ENCODE measurements at places on chromosomes 11 and 22.
A peak's percentile ranks its signal among the peaks of the same experiment; 100 is the strongest.

GRCh38 chr11:93329936-93330445, 551 bp upstream of the DEUP1 start:
- H3K27me3 ChIP-seq, result no peaks in the 10 kb centered on the region
- DNase-seq, result no peak
- no peak overlapping the region for H3K27ac ChIP-seq
- H3K36me3 ChIP-seq, result no peaks in the 10 kb centered on the region

- H3K27me3 ChIP-seq, result no peaks in the 10 kb centered on the region
- H3K36me3 ChIP-seq, result peaks cover 9% of the 10 kb centered on the region
- H3K27ac ChIP-seq, result peak overlapping the region; percentile 62
Observed at GRCh38 chr22:45318168-45318557, 8.4 kb downstream of the FAM118A start.

GRCh38 chr11:47377571-47378009, 757 bp downstream of the SPI1 start:
- no peaks in the 10 kb centered on the region for H3K36me3 ChIP-seq
- no peak for DNase-seq
- no peaks in the 10 kb centered on the region for H3K27me3 ChIP-seq
- no peak overlapping the region for H3K27ac ChIP-seq

GRCh38 chr11:109303342-109303741, 118.6 kb upstream of the C11orf87 start:
- no peaks in the 10 kb centered on the region for H3K27me3 ChIP-seq
- H3K36me3 ChIP-seq, result no peaks in the 10 kb centered on the region
- no peak overlapping the region for H3K27ac ChIP-seq
- H3K4me3 ChIP-seq, result no peak overlapping the region
- no peak for DNase-seq
- no peaks in the 10 kb centered on the region for H3K4me1 ChIP-seq

DNA sequence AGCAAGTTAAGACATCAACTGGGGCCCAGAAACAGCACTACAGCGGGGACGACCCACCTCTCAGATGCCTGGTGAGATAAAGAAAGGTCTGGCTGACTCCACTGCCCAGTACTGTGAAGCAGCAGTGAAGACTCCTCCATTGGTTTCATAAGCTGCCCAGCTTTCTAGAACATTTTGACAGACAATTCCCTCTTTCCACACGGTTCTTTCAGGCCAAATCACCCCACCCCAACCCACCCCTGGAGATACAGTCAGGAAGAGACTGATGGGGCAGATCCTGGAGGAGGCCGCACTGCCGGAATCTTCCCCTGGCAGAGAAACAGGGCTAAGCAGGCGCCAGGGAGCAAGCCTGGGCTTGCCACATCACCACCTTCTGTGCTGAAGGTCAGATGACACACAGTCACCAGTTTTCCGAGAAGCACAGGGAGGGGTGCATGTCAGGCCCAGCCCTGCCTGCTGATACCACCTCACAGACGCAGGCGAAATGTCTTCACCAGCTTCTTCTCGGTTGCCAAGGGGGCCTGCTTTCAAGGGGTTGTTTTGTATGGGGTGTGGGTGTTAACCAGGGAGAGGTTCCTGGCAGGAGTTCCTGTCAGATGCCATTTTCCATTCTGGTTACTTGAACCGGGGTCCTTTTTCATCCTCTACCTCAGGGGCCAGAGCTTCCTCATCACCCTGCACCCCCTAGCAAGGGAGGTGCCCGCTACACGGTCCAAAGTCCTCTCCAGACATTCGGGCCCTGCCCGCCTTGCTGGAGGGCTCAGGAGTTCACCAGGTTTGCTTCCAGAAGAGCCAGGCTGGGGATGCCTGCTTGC, 1.4 kb upstream of the NEAT1 start:
- peaks cover 70% of the 10 kb centered on the region for H3K4me1 ChIP-seq
- peak overlapping the region; percentile 99 for H3K27ac ChIP-seq
- no peaks in the 10 kb centered on the region for H3K27me3 ChIP-seq
- peak overlapping the region; percentile 79 for H3K4me3 ChIP-seq

DNA sequence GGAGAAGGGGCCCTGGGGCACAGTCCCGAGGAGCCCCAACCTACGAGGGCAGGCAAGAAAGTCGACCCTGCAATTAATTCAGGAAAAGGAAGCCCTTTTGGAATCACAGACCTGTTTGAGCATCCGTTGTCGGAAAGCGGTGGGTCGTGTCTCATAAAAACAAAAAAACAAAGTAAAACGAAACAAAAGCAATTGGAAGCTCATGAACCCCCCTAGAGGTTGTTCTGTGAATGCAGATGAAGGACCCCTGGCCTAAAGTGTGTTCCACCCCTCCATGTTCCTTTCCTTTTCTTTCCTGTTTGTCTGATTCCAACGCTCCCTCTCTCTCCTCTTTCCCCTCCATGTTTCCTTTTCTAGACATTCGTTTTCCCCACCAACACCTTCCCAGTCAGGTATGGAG, 203.7 kb downstream of the GRIK4 start:
- H3K4me1 ChIP-seq, result peaks cover 6% of the 10 kb centered on the region
- H3K27me3 ChIP-seq, result peaks cover 16% of the 10 kb centered on the region
- H3K4me3 ChIP-seq, result peak overlapping the region; percentile 52

- no peak overlapping the region for H3K4me3 ChIP-seq
- H3K4me1 ChIP-seq, result no peaks in the 10 kb centered on the region
- no peaks in the 10 kb centered on the region for H3K36me3 ChIP-seq
- no peaks in the 10 kb centered on the region for H3K27me3 ChIP-seq
Observed at GRCh38 chr11:131549099-131549498, 178.7 kb downstream of the NTM start.

DNA sequence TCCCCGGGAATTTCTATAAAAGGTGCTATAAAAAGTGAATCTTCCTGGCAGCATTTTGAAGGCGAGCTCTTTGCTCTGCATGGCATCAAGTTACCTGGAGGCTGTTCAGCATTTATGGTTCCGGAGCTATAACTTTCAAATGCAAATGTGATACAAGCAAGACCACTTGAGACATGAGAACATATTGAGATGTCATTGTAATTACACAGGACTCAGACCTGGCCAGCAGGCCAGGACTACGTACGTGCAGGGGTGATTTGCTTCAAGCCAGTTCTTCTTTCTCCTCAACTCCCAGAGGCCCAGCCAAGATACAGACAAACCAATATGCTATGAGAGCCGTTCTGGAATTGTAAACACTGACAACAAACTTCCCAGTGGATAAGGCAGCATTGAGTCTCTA, 227.4 kb upstream of the FAT3 start:
- no peak overlapping the region for H3K4me3 ChIP-seq
- H3K27ac ChIP-seq, result no peak overlapping the region
- no peak for DNase-seq
- no peaks in the 10 kb centered on the region for H3K4me1 ChIP-seq
- H3K27me3 ChIP-seq, result no peaks in the 10 kb centered on the region
- no peaks in the 10 kb centered on the region for H3K36me3 ChIP-seq

- H3K4me1 ChIP-seq, result no peaks in the 10 kb centered on the region
- no peak for DNase-seq
- H3K4me3 ChIP-seq, result no peak overlapping the region
- H3K36me3 ChIP-seq, result no peaks in the 10 kb centered on the region
- H3K27ac ChIP-seq, result no peak overlapping the region
Observed at GRCh38 chr11:29432719-29433325, 584.0 kb downstream of the KCNA4 start.

DNA sequence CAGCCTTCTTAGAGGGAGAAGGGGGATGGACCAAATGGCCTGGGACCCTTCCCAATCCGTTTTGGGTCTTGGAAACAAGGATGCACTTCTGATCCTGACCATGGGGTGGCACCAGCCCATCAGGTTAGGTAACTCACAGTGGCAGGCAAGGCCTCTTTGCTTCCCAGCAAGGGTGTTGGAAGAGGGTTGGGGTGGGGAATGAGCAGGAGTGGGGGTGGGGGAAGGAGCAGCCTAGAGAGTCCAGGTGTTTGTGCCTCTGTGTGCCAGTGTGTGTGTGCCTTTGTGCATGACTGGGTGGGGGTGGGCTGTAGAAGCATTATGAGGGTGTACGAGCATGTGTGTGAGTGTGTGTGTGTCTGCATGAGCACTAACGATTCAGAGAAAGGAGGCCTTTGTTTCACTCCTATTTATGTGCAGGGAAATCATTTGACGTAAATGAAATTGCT, 213.1 kb downstream of the INSC start:
- no peak overlapping the region for H3K4me3 ChIP-seq
- DNase-seq, result peak; percentile 28
- H3K4me1 ChIP-seq, result no peaks in the 10 kb centered on the region

DNA sequence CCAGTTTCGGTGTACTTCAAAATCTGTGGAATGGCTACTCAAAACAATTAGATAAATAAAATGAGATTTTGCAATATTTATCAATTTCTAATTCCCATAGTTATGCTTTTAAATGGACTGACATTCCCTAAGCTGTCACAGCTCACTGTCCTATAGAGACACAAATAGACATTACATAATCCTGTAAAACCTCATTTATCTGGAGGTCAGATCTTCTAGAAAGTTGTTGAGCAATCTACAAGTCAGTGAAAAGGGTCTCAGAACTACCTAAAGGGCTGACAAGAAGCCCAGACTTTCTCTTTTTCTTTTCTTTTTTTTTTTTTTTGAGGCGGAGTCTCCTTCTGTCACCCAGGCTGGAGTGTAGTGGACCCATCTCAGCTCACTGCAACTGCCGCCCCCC, 12.0 kb downstream of the ALG8 start:
- H3K4me1 ChIP-seq, result no peaks in the 10 kb centered on the region
- H3K36me3 ChIP-seq, result peaks cover 17% of the 10 kb centered on the region
- H3K27me3 ChIP-seq, result no peaks in the 10 kb centered on the region
- no peak overlapping the region for H3K27ac ChIP-seq

- no peaks in the 10 kb centered on the region for H3K4me1 ChIP-seq
- H3K4me3 ChIP-seq, result no peak overlapping the region
- no peak for DNase-seq
- no peak overlapping the region for H3K27ac ChIP-seq
- H3K36me3 ChIP-seq, result no peaks in the 10 kb centered on the region
Observed at GRCh38 chr11:94705891-94706615, 62.1 kb upstream of the AMOTL1 start.

GRCh38 chr11:639332-639955, 2.4 kb downstream of the DRD4 start:
- no peak overlapping the region for H3K4me3 ChIP-seq
- H3K27ac ChIP-seq, result no peak overlapping the region
- no peaks in the 10 kb centered on the region for H3K4me1 ChIP-seq
- H3K36me3 ChIP-seq, result peaks cover 43% of the 10 kb centered on the region

GRCh38 chr11:12679471-12679870, 5.2 kb downstream of the TEAD1 start:
- peaks cover 38% of the 10 kb centered on the region for H3K27me3 ChIP-seq
- no peak overlapping the region for H3K27ac ChIP-seq
- H3K36me3 ChIP-seq, result no peaks in the 10 kb centered on the region

DNA sequence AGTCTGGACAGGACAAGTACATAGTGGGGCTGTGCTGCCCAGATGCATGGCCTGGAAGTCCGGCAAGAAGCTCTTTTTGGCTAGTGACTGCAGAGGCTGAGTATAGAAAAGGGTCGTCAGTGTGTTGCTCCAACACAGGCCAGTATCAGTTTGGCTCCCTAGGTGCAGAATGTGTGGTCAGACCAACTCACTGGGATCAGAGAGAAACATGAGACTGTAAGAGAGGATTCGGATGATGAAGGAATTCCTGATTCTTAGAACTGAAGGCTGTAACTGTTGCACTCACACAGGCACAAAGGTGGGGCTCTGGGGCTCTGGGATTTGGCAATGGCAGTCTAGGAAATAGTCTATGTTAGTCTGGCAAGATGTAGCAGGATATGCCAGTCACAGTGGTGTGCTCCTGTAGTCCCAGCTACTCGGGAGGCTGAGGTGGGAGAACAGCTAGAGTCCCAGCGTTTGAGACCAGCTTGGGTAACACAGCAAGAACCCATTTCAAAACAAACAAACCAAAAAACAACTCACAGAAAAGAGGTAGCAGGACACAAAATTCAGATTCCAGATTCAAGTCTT, 11.1 kb upstream of the UPB1 start:
- H3K4me1 ChIP-seq, result no peaks in the 10 kb centered on the region
- no peak overlapping the region for H3K4me3 ChIP-seq
- H3K27ac ChIP-seq, result no peak overlapping the region
- DNase-seq, result no peak

- H3K27ac ChIP-seq, result no peak overlapping the region
- DNase-seq, result no peak
- H3K36me3 ChIP-seq, result no peaks in the 10 kb centered on the region
- H3K4me3 ChIP-seq, result no peak overlapping the region
- no peaks in the 10 kb centered on the region for H3K27me3 ChIP-seq
- peaks cover 7% of the 10 kb centered on the region for H3K4me1 ChIP-seq
Observed at GRCh38 chr11:68293708-68294107, 18.7 kb upstream of the LRP5 start.

DNA sequence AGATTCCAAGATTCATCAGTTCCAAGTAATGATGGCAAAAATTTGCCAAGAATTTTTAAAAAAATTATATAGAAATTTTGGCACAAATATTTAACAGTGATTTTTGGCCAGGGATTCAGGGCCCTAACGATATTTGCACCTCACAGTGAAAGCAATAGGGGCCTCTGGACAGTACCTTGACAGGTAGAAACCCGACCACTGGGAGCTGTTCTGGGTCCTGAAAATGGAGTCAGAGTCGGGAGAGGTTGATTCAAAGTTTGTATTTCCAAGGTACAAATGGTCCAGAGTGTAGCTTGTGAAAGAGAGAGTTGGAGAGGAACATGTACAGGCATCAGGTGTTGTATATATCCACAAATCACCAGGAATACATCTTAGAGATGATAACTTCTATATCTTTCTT, 41.6 kb downstream of the MRGPRX2 start:
- H3K27ac ChIP-seq, result no peak overlapping the region
- no peak overlapping the region for H3K4me3 ChIP-seq
- no peaks in the 10 kb centered on the region for H3K36me3 ChIP-seq
- peak; percentile 24 for DNase-seq

DNA sequence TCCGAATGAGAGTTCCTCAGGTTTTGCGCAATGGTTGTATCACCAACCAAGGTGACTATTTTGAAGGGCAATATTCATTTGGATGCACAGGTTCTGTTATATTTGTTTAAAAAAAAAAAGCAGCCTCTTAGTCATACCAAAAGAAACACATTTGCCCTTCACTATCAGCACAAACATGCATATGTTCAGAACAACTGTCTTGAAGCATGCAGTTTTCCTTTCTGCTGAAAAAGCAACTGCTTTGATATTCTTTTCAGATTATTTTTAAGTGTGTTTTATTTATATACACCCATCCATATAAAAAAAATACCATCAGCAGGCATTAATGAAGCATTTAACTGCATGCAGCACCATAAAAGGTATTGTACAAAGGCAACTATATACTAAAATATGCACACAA, 67.8 kb downstream of the RBFOX2 start:
- DNase-seq, result no peak
- no peaks in the 10 kb centered on the region for H3K36me3 ChIP-seq
- H3K27ac ChIP-seq, result no peak overlapping the region
- peaks cover 3% of the 10 kb centered on the region for H3K27me3 ChIP-seq
- no peak overlapping the region for H3K4me3 ChIP-seq
